ENCODE measurements at places on chromosomes 7 and 10. TPM values are rescaled to one million over a fixed set of nuclear protein-coding genes. Genes with fewer than 3 reads are reported as not detected.

Gene ACSL5
- 0.11 TPM for total RNA-seq

Gene KNDC1
- 0.34 TPM for total RNA-seq

Gene ANXA8
- total RNA-seq = 0.08 TPM

Gene POM121
- 9.2 TPM for total RNA-seq

Gene CNTNAP2
- total RNA-seq = not detected

Gene ZNF853
- 0.35 TPM for total RNA-seq

Gene ABCA13
- total RNA-seq = 4.1 TPM

Gene NANOS1
- total RNA-seq = 5.7 TPM

Gene EN2
- total RNA-seq = 2.2 TPM

DNA sequence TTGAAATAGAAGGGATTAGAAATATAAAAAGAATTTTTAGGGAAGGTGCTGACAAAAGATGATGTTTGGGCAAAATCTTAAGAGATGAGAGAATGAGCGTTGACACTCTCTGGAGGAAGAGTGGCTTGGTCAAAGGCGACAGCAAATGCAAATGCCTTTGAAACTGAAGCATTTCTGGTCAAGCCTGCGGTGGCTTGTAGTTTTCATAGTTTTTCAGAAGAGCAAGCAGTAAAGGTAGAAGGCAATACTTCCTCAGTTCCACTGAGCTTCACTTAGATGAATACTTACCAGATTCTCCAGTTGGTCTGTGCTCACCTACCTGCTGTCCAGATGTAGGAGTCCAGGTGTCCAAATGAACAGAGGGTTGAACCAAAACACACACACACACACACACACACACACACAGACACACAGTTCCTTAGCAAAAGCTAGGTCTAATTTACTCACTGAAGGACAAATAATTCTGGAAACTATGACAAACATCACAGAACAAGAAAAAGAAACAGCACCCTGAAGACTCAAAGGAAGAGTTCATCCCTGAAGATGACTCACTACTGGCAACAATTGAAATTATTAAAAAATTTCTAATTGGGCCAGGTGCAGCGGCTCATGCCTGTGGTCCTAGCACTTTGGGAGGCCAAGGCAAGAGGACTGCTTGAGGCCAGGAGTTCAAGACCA, 12.1 kb upstream of the STK17A start:
- DNase-seq = no peak

DNA sequence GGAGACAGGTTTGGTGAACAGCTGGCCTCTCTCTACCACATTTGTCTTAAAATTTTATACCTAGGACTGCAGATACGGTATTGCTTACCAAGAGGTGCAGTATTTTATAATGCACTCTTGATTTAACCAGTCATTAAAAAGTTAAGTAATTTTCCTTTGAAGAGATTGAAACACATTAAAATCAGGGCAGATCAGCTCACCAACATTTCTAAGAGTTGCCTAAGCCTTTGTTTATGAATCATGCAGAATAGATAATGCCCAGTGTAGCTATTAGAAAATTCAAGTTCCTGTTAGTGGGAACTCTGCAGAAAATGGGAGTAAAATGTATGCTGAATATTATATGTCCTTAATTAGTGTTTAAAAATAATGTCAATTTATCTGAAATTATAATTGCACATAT, 140.2 kb upstream of the PRPS1L1 start:
- DNase-seq = no peak

GRCh38 chr7:90334193-90334843, 12.2 kb upstream of the GTPBP10 start:
- no peak for DNase-seq

GRCh38 chr7:97001221-97001620, 4.1 kb upstream of the DLX6 start:
- no peak for DNase-seq

GRCh38 chr10:90905925-90906324, 15.0 kb downstream of the ANKRD1 start:
- DNase-seq = no peak

- DNase-seq = no peak
These were observed 112.3 kb downstream of the BTRC start for GRCh38 chr10:101466016-101466912.

DNA sequence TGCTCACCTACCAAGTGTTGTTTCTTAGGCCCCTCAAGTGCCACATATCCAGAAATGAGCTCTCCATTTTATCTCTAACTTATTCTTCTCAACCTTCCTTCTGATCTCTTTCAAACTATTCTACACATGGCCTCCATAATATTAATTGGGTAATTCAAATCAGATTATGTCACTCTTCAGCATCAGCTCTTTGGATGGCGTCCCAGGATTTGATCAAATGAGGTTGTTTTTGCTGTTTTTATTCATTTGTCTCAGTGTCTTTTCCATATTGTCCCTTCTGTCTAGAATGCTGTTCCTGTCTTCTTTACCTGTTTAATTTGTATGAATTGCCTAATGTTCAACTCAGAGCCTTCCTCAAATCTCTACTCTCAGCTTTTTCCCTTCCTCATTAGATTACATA, 234.6 kb upstream of the CXCL12 start:
- DNase-seq = no peak

- DNase-seq = no peak
These were observed 6.8 kb downstream of the ORAI2 start for GRCh38 chr7:102439963-102440795.

- peak; percentile 33 for DNase-seq
These were observed 33.2 kb upstream of the TPK1 start for GRCh38 chr7:144869082-144869481.

DNA sequence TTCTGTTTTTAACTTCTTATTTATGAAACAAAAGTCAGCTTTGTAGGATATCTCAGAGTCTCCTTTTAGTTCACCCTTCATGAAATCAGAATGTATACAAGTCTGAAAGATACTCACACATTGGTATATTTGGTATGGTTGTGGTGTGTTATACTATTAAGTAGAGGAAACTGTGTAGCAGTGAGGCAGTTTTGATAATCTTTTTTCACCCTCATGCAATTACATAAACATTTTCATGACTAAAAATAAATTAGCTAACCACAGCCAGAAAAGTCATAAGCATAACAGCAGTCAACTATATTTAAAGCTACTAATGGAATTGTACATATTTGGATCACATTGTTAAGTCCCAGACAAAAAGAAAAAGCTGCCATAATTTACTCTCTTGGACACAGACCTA, 62.1 kb downstream of the FAM185A start:
- no peak for DNase-seq
